Posterior vena cava (tissue), 2 donors: ENCODE measurements at places on chromosomes 7 and 10.
A peak's percentile ranks its signal among the peaks of the same experiment; 100 is the strongest.

GRCh38 chr10:20492447-20492846 is 404.7 kb downstream of the NEBL start:
- DNase-seq = no peak

GRCh38 chr10:43211431-43212042 is 55.3 kb downstream of the RASGEF1A start:
- DNase-seq = peak; percentile 71

DNA sequence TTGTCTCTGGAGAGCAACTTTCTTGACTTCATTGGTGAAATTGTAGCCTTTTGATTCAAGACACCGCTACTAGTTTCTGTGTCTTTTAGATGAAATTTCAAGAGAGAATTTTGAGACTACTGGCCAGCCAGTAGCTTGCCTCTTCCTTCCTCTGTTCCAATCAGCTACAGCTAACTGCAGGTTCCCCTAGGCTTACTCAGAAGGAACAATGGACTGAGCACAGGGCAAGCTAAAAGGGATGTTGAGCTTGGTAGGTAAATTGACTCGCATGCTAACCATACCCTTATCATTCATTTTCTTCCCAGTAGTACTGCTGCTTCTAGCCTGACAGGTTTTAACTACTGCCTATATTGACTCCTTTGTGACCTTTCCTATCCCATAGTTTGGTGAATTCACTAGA is 81.1 kb downstream of the RUNDC3B start:
- DNase-seq = no peak

DNA sequence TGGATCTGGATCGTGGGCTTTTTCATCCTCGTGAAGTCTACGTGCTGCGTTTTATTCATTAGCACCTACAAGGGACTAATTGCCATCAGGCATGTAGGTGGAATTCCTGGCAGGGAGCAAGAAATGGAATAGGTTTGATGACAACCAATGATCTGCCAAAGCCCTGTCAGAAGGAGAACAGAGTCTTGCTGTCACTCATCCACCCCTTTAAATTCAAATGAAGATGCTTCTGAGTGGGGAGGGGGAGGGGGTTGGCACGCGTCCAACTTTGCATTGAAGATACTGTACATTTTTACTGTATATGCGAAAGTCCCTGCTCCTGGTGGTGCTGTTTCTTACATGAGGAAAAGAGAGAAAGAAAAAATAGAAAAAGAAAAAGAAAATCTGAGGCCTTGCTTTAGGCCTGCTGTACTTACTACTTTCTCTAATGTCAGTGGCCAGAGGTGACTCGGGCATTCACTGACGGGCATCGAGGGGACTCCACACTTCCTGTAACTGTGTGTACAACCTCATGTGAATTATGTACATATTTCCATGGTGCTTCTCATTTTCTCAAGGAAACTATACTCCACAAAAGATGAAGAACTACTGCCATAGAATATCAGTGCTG is 569.1 kb downstream of the INHBA start:
- no peak for DNase-seq

DNA sequence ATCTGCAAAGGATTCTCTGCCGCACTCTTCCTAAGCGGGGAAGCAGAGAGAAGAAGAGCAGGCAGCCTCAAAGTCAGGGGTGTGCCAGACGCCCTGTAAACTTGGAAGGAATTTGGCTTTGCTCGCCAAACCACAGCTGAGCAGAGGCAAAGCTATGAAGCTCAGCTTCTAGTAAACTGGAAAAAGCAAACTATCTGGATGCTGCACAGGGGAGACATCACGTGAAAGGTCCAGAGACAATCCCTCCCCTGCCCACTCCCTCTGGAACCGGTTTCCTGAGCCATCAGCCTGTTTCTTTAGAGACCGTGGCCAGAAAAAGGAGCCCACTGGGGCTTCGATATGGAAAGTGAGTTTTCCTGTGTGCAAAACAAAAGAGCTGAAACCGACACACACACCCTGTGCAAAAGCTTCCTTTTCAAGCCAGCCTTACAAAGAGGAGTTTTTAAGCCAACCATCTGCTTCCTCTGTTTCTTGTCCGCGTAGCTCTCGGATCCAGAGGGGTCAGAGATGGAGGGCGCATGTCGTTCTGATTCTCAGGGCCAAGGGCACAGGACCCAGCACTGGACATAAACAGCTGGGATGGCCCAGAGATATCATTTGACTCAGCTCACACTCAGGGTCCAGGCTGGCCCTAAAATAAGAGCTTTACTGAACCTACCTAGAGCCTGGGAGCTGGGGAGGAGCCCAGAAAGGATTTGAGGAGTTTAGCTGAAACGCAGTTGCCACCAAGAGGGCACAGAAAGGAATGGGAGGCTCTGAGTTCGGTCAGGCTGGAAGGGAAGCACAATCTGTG is 58.2 kb upstream of the DNAAF5 start:
- peak; percentile 78 for DNase-seq

- DNase-seq = no peak
These were observed 43.1 kb downstream of the UNC5B start for GRCh38 chr10:71255550-71255807.
